ENCODE measurements at places on chromosomes 3 and 15. TPM values are rescaled to one million over a fixed set of nuclear protein-coding genes. Genes with fewer than 3 reads are reported as not detected.

Gene CAND2
- total RNA-seq, result 12.1 TPM

Gene CDCP1
- total RNA-seq, result 16.9 TPM

Gene ZNF609
- total RNA-seq, result 11.3 TPM

DNA sequence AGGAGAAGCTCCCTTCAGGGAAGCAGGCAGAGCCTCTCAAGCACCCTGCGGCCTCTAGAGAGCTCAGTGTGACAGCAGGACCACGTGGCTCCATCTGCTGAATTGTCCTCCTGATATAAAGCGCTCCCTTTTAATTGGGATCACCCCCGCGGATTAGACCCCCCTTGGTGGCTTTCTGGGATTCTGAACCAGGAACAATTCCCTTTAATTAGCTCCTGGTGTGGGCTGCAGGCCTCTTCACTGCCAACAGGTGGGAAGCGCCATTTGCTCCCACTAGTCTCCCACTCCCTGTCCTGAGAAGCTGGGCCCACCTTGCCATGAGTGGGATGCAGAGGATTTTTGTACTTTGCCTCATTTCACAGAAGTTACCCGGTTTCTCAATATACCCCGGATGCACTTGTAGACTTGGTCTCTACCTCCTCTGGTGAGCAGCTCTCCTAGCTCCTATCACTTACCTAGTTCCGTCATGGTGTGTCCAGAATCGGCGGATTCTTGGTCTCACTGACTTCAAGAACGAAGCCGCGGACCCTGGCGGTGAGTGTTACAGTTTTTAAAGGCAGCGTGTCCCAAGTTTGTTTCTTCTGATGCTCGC lies 592 bp downstream of the PGPEP1L start:
- no peak for DNase-seq

- peak; percentile 12 for DNase-seq
Measured at GRCh38 chr3:151593928-151594327, 133.1 kb upstream of the IGSF10 start.

- no peak for DNase-seq
Measured at GRCh38 chr3:103613397-103614156, 1178.8 kb downstream of the ZPLD1 start.

DNA sequence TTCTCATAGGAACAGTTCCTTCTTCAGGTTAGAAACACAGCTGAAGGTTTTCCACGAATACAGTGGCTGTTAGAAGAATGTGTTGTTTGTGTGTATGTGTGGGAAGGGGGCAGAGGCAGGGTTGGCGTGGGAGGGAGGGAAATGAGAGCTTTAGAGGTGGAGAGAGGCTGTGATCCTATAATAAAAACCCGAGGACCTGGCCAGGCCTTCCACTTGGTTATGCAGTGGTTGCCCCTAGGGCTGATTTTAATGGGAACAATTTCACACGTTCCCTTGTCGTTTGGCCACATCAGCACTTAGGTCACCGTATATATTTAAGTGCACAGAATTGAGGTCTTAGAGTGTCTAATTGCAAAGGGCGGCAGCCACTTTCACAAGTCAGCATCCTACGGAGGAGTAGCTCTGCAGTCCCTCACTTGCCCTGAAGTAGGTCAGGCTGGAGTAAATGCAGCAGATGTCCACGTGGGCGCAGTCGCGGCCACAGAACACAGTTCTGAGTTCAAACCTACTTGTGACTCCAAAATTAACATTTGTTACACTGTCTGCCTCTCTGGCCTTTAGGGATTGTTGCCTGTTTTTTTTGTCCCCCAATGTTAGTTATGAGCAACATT lies 85.6 kb downstream of the PDCD6IP start:
- no peak for DNase-seq

- DNase-seq, result peak; percentile 70
Measured at GRCh38 chr3:176814285-176814684, 383.0 kb downstream of the TBL1XR1 start.

- peak; percentile 76 for DNase-seq
Measured at GRCh38 chr15:70875001-70875782, 17.0 kb downstream of the THAP10 start.

- DNase-seq, result no peak
Measured at GRCh38 chr15:101057841-101058407, 138.8 kb downstream of the LRRK1 start.

Gene AHSG
- total RNA-seq, result not detected

DNA sequence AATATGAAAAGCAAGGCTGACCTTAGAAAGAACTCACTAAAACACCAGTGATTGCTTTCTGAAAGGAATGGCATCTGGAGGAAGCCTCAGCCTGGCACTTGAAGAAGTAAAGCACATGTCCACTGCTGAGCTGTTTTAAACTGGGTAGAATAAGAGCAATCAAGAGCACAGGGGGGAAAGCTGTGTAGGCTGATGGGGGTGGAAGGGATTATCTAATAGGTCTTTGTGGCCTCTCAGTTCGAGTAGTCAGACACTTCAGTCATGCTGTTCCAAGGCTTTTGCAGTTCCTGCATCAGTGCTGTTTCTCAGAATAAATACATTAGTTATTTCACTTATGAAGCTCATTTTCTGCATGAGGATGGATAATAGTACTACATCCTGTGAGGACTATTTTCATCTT lies 22.6 kb downstream of the CCDC191 start:
- no peak for DNase-seq

DNA sequence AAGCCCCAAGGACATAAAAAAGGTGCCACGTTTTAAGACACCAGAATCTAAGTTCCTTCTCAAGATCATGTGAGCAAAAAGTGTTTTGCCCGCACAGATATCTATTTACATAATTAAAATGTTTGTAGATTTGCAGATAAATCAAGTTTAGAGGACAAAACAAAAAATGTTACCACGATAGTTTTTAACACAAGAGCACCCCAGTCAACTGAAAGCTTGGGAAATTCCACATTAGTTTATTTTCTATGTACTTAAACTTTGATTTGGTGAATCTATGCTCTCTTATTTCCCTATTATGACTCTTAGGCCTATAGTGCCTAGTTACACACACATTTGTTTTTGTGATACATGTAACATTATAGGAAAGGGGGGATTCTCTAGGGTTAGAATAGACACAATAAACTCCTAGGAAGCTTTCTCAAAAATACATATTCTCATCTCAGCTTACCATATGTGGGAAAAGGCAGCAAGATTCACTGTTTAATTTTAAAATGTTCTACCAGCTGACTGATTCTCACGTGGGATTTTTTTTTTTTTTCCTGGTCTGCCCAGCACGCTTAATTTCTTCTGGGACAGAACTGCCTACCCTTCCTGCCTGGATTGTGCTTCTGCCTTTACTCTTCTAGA lies 8.4 kb upstream of the LEKR1 start:
- no peak for DNase-seq

DNA sequence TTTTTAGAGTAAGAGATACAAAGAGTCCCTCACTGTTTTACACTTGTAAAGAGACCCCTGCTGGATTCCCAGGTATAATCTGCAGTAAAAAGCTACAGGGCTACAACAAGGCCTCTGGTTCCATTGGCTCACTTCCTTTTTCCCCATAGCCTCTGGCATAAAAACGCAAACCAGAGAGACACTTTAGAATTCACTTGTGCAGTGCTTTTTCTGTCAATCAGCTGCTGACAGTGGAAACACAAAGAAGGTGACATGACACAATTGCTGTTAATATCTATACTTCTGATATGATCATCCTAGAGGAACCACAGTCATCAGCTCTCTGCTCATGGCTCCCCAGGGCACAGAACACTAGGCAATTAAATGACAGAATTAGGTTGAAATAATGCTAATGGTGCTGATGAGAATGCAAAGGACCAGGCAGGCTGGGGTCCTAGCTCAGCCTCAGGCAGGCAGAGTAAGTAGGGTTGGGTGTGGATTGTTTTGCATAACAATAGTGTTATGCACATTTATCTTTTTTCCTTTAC lies 667.9 kb upstream of the CFAP20DC start:
- no peak for DNase-seq

GRCh38 chr15:68431792-68432401 lies at the start of gene ITGA11:
TSS of gene ITGA11 (minus strand) at chr15:68432163. CDS start at chr15:68432066, 97 bp downstream.
- peak; percentile 74 for DNase-seq

GRCh38 chr3:32994045-32994444 lies 42.6 kb downstream of the CCR4 start:
- DNase-seq, result no peak

DNA sequence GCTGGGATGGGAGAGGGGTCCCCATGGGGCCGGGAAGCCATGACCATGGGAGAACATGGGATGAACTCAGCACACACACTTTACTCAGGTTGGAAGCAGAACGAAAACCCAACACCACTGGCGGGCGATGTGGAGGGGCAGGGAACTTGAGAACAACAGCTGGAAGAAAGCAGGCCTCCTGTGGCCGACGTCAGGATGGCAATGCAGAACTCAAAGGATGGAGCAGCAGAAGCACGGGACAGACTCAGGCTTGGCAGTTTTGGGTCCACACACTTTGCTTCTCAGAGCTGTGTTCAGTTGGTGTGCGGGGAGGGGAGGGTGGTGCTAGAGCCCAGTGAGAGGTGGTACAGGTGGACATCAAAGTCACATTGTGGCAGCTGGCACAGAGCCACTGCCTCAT lies 80.7 kb downstream of the SEC22A start:
- no peak for DNase-seq

- peak; percentile 53 for DNase-seq
Measured at GRCh38 chr3:15860014-15860934, 62.5 kb upstream of the ANKRD28 start.

GRCh38 chr3:146058241-146058640 lies 102.7 kb downstream of the PLOD2 start:
- no peak for DNase-seq

DNA sequence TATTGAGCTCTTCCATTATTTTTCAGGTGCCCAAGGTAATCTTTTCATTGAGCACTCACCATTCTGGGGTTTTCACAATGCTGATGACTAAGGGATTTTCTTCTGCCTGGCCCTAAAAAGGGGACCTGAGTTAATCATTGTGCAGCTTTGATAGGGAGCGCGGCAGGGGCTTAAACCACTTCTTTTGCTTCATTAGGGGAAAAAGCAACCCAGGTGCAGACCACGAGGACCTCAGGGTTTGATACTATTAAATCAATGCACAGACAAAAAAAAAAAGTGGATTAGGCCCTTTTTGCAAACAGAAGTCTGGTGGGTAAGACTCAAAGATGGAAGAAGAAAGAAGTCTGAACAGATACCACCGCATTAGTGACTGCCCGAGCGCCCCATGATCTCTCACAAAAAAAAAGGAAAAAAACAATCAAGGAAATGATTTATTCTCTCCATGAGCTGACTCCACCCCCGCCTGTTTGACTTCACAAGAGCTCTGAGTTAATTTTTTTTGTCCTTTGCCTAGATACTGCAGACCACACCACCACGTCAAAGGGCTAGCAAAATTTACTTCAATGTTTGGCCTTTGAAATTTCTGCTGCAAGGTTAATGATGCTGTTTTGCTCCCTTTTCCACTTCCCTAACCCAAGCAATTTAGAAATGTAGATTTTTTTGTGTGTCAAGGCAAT lies 78.0 kb upstream of the FEZF2 start:
- DNase-seq, result no peak

All from fibroblast of lung (primary cell).